ENCODE measurements at places on chromosomes 4 and X. TPM values are rescaled to one million over a fixed set of nuclear protein-coding genes. Genes with fewer than 3 reads are reported as not detected.
A peak's percentile ranks its signal among the peaks of the same experiment; 100 is the strongest.

DNA sequence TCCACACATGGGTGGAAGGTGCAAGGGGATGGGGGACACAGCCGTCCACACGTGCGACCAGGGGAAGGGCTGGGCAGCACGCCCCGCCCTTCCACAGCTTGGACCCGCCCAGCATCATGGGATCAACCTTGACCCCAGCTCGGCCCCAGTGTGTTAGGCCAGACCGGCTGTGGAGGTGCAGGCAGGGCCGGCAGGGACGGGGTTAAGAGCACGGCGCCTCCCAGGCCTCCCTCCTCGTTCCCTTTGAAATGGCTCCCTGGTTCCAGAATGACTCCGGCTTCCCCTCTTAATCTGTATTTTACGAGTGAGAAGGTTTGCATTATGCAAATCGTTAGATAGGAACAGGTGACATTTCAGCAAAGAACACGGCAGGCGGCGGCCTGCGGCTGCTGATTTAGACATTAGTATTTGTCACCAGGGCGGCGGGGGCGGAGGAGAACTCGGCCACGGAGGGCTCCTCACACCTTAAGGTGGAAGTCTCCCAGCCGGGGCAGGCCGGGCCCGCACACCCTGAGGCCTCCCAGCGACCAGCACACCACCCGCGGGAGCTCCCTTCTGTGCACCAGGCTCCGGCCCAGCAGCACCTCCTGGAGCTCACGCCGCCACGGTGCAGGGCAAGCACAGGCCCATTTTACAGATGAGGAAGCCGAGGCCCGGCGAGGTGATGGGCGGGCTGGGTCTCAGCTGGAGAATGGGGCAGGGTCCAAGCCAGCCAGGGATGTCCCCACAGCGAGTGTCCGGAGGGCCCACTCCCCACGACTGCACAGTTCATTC lies 116.1 kb downstream of the FAM53A start:
- no peak overlapping the region for H3K4me3 ChIP-seq
- peak; percentile 47 for DNase-seq
- H3K4me1 ChIP-seq: peaks cover 24% of the 10 kb centered on the region
- no peak overlapping the region for H3K27ac ChIP-seq
- peaks cover 35% of the 10 kb centered on the region for H3K27me3 ChIP-seq

The ASMT gene
- total RNA-seq: not detected

- no peaks in the 10 kb centered on the region for H3K36me3 ChIP-seq
- H3K27ac ChIP-seq: no peak overlapping the region
- H3K4me1 ChIP-seq: no peaks in the 10 kb centered on the region
These were observed 387.3 kb upstream of the ADGRL3 start for GRCh38 chr4:60812811-60813210.

DNA sequence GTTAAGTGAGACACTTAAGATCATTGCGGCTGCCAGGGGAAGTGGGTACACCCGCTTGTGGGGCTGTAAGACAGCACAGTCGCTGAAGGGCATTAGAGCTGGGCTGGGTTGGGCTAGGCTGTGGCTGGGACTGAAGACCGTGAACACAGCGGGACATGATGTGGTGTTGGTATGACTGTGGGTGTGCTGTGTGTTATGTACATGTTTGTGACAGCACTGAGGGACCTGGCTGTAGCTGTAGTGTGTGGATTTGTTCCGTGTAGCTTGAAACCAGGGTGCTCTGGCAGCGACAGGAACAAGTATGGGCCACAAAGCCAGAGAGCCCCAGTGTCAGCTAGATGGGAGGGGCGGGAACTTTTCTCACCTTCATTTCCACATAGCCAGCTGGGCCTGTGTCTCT lies 82.1 kb downstream of the NHSL2 start:
- no peaks in the 10 kb centered on the region for H3K36me3 ChIP-seq
- H3K4me1 ChIP-seq: peaks cover 19% of the 10 kb centered on the region
- no peak overlapping the region for H3K27ac ChIP-seq

The CLTRN gene
- total RNA-seq: not detected

DNA sequence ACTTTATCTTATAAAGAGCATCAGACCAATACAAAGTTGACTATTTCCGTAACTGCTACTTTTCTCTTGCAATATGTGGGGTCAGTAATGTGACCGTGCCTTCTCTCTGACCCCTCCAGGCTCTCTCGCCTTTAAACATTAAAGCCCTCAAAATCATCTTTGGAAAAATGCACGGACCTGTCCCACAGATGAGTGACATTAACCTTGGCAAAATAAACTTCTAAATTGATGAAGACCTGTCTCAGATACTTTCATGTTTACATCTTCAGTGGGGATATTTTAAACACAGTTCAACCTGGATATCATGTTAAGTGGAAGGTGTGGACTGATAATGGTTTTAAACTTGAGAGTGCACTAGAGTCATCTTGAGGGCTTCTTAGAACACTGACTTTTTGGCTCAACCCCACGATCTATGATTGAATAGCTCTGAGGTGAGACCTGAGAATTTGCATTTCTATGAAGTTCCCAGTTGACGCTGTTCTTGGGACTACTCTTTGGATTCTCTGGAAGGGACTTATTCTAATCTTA lies 26.7 kb upstream of the CXCL3 start:
- no peak overlapping the region for H3K27ac ChIP-seq
- no peak overlapping the region for H3K4me3 ChIP-seq
- H3K27me3 ChIP-seq: no peaks in the 10 kb centered on the region
- no peaks in the 10 kb centered on the region for H3K4me1 ChIP-seq
- no peak for DNase-seq
- H3K36me3 ChIP-seq: no peaks in the 10 kb centered on the region

DNA sequence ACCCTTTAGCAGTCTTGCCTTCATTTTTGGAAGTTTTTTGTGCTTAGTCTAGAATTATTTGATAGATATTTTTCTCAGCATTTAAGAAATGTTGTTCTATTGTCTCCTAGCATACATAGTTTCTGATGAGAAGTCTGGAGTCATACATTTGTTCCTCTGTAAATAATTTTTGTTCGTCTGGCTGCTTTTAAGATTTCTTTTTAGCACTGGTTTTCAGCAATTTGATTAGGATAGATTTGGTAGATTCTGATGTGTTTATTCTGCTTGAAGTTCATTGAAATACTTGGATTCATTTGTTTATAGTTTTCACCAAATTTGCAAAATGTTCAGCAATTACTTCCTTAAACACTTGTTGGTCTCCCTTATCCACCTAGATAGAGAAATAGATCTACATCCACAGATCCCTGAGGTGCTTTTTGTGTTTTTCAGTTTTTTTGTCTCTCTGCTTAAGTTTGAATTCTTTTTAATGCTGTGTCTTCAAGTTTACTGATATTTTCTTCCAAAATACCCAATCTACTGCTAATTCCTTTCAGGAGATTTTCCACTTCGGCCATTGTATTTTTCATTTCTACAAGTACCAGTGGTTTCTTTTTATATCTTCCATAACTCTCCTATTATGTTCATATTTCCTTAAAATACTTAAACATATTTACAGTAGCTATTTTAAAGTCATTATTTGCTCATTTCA lies 64.9 kb downstream of the ABLIM2 start:
- DNase-seq: no peak
- no peaks in the 10 kb centered on the region for H3K27me3 ChIP-seq
- no peak overlapping the region for H3K27ac ChIP-seq
- no peak overlapping the region for H3K4me3 ChIP-seq
- no peaks in the 10 kb centered on the region for H3K4me1 ChIP-seq
- no peaks in the 10 kb centered on the region for H3K36me3 ChIP-seq

DNA sequence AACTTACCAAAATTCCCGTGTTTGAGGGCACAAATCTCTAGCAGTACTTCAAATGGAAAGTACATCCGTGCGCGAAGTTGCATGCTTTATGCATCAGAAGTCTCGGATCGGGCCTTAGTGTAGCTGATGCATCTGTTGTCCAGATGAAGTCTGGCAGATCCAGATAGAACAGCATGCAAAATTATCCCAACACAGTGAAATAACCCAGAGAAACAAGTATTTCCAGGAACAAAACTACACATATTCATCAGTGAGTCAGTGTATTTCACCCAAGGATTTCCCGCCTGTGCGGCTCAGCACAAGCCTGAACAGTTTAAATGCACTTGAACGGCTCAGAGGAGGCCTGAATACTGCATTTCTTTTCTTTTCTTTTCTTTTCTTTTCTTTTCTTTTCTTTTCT lies 27.4 kb upstream of the CLDN24 start:
- H3K27ac ChIP-seq: no peak overlapping the region
- no peaks in the 10 kb centered on the region for H3K36me3 ChIP-seq
- no peak for DNase-seq
- H3K27me3 ChIP-seq: no peaks in the 10 kb centered on the region

GRCh38 chrX:57655065-57655464 lies 25.0 kb downstream of the NLRP2B start:
- peaks cover 8% of the 10 kb centered on the region for H3K36me3 ChIP-seq
- H3K4me3 ChIP-seq: no peak overlapping the region
- H3K4me1 ChIP-seq: no peaks in the 10 kb centered on the region
- H3K27me3 ChIP-seq: no peaks in the 10 kb centered on the region
- H3K27ac ChIP-seq: no peak overlapping the region

The SYNPO2 gene
- total RNA-seq: 644 TPM

- peaks cover 50% of the 10 kb centered on the region for H3K4me1 ChIP-seq
- peak overlapping the region; percentile 62 for H3K4me3 ChIP-seq
- H3K27ac ChIP-seq: peak overlapping the region; percentile 95
- peak; percentile 90 for DNase-seq
These were observed 3.1 kb downstream of the PDGFC start for GRCh38 chr4:156968479-156968984.

- no peaks in the 10 kb centered on the region for H3K4me1 ChIP-seq
- DNase-seq: peak; percentile 41
- H3K4me3 ChIP-seq: no peak overlapping the region
- no peaks in the 10 kb centered on the region for H3K36me3 ChIP-seq
- H3K27me3 ChIP-seq: no peaks in the 10 kb centered on the region
These were observed 704.9 kb upstream of the PABPC4L start for GRCh38 chr4:134906404-134907023.

The IL2RG gene
- 11.2 TPM for total RNA-seq

- no peaks in the 10 kb centered on the region for H3K4me1 ChIP-seq
- no peak overlapping the region for H3K27ac ChIP-seq
- DNase-seq: no peak
- H3K4me3 ChIP-seq: no peak overlapping the region
- no peaks in the 10 kb centered on the region for H3K27me3 ChIP-seq
These were observed 1065.0 kb downstream of the NLGN4X start for GRCh38 chrX:5163663-5164062.

The CORIN gene
- 1.7 TPM for total RNA-seq

The FHIP1A gene
- 17.6 TPM for total RNA-seq

The MAP7D2 gene
- 0.89 TPM for total RNA-seq

DNA sequence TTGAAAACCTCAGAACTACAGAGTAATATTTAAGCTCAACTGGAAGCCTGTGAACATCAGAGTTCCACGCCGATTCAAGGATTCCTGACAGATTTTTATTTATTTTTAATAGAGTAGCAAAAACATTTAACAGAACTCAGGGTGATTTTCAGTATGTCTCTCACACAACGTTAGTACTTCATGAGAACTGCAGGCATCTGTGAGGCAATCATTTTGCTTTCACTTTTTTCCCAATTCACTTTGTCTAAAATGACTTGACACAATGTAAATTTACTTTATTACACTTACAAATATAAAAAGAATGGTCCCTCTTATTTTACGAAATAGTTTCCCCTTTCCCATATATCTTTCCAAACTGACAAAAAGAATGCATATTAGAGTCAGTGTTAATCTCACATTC lies 869.5 kb upstream of the EPHA5 start:
- peak; percentile 3 for DNase-seq
- H3K36me3 ChIP-seq: no peaks in the 10 kb centered on the region
- H3K27ac ChIP-seq: no peak overlapping the region

DNA sequence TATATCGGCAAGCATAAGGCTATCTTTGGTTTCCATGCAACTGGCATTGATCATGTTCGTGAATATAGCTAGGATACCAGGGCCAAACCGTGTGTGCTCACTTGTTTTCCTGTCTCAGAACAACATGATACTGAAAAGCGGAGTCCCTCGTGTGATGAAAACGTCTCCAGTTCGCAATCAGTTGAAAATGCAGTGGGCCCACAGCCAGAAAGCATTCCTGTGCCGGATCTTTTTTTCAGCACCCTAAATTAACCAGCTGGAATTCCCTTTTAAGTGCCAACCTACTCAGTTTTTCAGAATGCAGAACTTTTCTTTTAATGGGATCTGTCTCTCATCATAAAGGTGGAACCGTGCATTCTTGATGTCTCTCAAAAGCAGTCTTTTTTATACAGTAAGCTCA lies 130.8 kb upstream of the FRG1 start:
- no peak overlapping the region for H3K27ac ChIP-seq
- no peaks in the 10 kb centered on the region for H3K36me3 ChIP-seq
- H3K4me1 ChIP-seq: no peaks in the 10 kb centered on the region
- H3K27me3 ChIP-seq: no peaks in the 10 kb centered on the region

DNA sequence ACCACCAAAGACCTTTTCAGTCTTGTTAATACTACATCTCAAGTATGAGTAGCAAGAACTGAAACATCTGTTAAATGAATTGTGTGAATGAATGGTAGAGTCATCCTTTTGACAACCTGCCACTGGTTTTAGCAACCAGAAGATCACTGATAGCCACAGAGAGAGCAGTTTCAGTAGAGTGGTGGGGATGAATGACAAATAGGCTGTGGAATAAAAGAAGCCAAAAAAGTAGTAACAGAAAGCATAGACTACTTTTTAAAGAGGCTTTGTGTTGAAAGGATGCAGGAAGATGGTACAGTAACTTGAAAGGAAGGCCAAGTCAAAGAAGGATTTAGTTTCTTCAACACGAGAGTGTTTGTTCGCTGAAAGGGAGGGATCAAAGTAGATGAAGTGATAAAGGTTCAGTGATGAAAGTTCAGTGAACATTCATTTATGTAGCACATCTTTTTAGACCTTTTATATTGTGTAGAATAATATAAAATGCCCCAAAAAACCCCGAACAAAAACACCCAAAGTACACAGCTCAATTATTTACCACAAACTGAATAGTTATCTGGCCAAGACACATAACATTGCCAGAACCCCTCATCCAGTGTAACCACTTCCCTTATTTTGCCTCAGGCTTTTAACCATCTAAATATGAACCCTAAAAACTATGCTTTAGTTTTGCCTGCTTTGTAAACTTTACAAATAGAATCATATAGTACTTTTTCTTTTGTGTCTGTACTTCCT lies 40.1 kb upstream of the EIF1AX start:
- no peak for DNase-seq
- H3K27me3 ChIP-seq: no peaks in the 10 kb centered on the region
- H3K4me3 ChIP-seq: no peak overlapping the region
- no peaks in the 10 kb centered on the region for H3K4me1 ChIP-seq
- peaks cover 28% of the 10 kb centered on the region for H3K36me3 ChIP-seq

The AASDH gene
- 5.2 TPM for total RNA-seq
